ENCODE measurements at places on chromosomes 2 and 18.

- DNase-seq: no peak
Measured at GRCh38 chr2:205957452-205958154, 128.4 kb downstream of the INO80D start.

GRCh38 chr2:54722641-54723040, 821 bp upstream of the EML6 start:
- no peak for DNase-seq

- DNase-seq: no peak
Measured at GRCh38 chr18:41128545-41128944, 826.5 kb upstream of the PIK3C3 start.

DNA sequence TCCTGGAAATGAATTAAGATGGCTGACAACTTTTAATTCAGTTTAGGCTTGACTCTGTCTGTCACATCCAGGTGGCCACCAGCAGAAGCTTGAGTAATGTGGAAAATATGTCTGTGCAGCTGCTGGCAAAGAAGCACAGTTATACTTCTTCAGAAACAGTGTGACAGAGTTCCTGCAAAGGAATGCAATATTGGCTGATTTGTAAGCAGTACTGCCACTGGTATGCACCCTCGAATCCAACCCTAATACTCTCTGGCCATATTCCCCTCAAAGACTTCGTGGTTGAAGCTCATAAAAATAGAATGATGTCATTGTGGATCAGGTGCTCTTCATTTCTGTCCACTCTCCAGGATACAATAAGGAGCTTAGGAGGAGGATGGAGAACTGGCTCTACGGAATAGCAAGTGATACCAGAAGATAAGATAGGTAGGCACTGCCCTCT, 86.2 kb downstream of the METTL8 start:
- DNase-seq: no peak

DNA sequence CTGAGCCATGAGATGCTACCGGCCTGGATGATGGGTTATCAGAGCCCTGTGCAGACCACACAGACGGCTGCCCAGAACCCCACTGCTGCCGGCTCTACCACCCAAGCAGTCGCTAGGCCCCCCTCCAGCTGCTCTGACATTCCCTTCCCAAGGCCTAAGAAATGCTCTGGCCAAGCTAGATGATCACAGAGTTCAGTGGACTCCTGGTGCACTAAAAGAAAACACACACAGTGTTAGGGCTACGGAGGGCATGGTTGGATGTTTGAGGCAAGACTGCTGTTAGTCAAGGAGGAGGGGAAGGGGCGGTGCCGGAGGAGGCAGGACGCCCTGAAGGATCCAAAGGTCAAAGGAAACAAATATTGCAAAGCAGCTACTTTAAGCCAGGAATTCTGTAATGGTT, 174.5 kb downstream of the MYCN start:
- peak; percentile 100 for DNase-seq

GRCh38 chr2:237200462-237200861, 114.8 kb downstream of the COPS8 start:
- DNase-seq: no peak

- no peak for DNase-seq
Measured at GRCh38 chr2:3659447-3660432, 1.7 kb downstream of the ALLC start.
